ENCODE measurements at places on chromosomes 1 and 21.

GRCh38 chr1:22958556-22958955 lies 14.1 kb downstream of the LACTBL1 start:
- no peak for DNase-seq

- DNase-seq: no peak
These were observed 673 bp downstream of the PRMT2 start for GRCh38 chr21:46636181-46636512.

DNA sequence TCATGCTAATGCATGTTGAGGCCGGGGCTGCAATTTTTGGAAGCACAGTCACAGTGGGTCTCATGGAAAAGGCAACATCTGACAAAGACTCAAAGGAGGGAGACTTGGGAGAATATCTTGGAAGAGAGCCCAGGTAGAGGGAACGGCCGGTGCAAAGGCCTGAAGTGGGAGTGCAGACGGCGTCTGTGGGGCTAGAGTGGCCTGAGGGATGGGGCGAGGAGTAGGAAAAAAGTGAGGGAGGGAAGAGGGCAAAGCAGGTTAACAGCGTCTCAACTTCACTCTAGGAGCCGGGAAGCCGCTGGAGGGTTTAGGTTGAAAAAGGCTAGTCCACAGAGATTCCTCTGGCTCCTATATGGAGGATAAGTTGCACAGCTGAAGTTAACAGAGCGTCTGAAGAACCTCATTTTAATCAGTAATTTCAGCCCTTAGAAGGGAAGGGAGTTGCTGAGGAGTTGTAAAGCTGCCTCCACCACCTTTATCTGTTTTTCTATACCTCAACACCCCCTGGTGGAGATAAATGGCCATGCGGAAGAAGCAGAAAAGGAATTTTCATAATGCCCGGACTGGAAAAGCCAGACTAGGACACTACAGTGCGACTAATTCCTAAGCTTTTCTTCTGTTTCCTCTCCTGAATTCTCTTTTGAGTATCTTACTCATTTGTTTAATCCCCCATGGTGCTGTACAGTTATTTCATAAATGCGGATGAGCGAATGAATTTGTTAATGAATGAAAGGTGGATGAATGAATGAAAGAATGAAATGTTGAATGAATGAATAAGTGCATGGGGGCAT lies 78.7 kb upstream of the ZNF281 start:
- DNase-seq: peak; percentile 40

DNA sequence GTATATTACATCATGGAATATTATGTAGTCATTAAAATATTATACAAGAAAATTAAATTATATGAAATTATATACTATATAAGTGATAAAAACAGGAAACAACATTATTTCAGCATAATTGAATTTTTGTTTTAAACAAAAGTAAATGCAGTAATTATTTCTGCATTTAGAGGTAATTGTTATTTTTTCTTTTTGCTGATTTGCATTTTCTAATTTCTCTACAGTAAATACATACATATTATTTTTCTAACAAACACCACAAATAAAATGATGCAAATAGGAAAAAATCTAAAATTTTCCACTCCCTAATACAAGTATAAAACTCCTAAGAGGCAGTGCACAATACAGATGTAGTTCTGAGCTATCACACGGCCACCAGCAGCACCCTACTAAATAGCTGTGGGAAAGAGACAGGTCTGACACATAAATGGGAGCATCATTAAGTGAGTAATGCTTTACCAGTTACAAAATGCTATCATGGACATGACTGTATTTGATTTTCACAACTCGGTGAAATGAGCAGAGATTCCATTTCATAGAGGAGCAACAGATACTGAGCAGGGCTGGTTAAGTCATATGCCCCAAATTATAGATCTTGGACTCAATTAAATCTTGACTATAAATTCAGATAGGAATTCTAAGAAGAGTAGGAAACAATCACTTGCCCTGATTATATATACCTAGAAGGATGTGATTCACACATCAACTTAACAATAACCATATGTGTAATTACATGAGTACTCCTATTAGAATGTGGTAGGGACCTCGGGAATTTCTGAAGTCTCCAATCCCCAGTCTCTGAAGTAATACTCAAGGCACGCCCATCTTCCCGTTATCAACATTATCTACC lies 49.0 kb downstream of the NRIP1 start:
- DNase-seq: no peak
